ENCODE measurements at places on chromosomes 2 and 18.

DNA sequence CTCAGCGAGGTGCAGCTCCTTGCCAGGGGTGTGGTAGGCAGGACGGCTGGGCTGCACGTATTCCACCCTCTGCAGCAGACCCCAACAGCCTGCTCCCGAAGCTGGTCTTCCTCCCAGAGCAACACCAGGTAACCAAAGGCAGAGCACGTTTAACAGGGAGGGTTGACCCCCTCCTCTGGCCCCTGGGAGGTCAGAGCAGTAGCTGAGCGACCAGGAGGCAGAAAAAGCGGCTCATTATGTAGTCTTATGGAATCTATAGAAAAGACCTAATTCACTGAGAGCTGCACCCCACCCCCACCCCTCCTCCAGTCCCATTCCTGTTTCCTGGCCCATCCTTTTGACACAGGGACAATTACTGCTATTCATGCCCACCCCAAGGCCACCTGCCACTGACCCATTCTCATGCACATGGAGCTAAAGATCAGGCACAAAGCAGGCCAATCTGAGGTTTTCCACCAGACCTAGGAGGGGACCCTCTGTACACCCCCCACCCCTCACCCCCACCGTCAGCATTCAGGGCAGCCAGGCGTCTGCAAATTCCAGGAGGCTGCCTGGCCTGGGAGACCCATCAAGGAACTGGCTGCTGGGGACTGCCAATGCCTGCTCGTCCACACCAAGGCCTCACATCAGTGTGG lies 60.9 kb upstream of the FZD7 start:
- DNase-seq: no peak

- no peak for DNase-seq
These were observed 291.6 kb downstream of the ZNF385B start for GRCh38 chr2:179569831-179570233.

DNA sequence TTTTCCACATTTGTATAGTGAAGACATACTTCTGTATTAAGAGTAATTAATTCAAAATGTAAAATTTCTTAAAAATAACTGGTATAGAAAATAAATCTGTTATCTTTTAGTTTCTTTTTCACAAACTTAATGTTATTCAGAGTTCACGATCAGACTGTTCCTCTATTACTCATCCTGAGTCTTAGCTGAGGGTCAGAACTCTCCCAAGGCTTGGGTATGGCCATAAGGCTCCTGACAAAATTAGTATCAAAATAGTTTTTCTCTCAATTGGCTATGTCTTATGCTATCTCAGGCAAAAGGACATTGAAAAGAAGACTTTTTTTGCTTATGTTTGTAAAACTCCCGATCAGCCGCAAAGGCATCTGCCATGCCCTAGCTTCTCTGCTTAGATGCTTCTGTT lies 56.1 kb upstream of the NAB1 start:
- DNase-seq: no peak

DNA sequence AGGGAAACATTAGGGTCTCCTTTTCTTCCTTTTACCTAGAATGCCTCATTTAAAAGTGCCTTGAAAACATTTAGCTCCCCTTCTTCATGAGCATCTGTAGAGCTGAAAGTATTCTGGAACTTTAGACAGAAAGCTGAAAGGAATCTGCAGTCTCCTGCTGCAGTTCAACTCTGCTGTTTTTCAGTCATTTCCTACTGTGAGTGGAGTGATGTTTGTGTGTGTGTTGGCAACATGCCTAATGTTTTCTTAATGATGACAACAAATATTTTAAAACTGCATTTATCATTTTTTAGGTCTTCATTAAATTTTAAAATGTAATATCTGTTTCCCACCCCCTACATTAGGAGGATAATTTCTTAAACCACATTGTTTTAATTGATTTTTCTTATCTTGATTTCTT lies 66.6 kb downstream of the TWSG1 start:
- DNase-seq: no peak

GRCh38 chr18:6947338-6948030 lies 170.1 kb downstream of the LAMA1 start:
- no peak for DNase-seq

GRCh38 chr2:159172403-159172802 lies 114.1 kb downstream of the WDSUB1 start:
- no peak for DNase-seq

DNA sequence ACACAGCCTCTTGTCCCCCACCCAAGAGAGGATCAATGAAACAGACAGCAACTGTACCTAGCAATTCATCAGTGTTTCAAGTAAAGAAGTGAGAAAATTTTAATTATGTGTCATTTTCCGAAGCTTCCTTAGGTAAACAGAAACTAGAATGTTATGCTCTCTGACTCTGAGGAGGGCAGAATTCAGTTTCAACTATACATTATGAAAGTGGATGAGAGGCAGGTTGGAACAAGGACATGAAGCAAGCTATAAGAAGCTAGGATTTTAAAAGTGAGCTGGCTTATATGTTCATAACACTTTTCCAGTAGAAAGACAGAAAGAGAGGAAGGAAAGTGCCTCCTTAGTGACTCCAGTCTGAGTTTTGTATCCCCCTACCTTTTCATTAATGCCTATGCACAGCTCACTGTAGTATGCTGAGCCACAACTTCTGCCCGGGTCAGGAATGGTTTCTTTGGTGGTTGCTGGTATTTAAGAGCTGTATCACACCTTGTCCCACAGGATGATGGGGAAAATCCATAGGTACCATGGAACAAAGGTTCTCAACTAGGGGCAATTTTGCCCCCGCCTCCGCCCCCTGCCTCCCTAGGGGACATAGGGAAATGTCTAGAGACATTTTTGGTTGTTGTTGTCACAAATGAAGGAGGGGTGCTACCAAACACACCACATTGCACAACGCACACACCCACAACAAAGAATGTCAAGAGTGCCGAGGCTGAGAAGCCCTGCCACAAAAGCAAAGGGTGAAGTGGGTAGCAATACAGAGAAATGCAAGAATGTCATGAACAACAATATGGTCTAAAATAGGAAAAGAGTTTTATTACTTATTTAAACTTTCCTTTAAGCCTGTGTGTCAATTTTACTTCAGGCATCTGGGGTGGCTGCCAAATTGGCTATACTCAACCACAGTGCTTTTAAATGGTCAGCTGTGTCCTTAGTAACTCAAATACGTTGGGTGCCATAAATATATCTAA lies 161.0 kb upstream of the ZFP36L2 start:
- no peak for DNase-seq

DNA sequence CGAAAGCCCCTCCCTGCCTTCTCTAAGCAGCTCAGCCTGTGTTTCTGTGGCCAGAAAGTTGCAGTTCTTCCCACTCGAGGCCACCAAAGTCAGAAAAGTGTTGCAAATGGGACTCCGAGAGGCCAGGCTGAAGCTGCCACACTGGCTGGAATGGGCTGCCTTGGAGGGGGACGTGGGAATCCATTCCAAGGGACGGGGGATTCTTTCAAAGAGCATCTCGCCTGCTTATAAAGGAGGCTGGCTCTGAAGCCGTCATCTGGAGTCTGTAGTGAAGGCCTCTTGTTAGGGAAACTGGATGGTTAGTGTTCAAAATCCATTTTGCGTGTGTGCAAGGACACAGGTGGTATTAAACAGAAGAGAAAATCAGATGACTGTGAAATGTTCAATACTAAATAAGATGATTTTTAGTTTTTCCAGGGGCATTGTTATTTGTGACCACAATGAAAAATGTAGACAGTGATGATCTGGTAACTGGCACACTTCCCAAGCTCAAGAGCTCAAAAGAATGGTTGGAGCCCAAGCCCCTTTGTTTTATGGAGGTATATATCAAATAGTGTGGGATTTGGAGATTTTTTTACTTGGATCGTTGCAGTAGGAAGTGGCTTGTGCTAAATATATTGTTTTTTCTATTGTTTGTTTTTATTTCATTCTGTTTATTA lies 782 bp downstream of the FAM228B start:
- no peak for DNase-seq
